ENCODE measurements at places on chromosomes 11 and 22. TPM values are rescaled to one million over a fixed set of nuclear protein-coding genes. Genes with fewer than 3 reads are reported as not detected.

GRCh38 chr11:125022551-125022950, 40.6 kb upstream of the SLC37A2 start:
- no peaks in the 10 kb centered on the region for H3K27me3 ChIP-seq
- H3K27ac ChIP-seq = no peak overlapping the region
- DNase-seq = no peak

DNA sequence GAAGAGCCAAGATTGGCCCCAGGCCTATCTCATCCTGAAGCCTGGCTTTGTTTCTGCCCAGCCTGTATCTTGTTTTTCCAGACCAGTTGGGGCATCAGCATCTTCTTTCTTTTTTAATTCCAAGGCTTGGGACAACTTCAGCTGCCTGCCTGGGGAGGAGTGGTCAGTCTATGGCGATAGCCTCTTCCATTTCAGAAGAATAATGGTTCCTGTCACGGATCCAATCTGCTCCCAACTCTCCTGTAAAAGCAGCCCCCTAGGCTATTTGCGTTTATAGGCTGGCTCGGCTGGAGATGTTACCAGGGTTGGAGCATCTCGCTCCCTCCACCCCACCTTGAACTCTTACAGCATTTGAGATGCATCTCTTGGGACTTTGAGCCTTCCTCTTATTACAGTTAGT, 145.2 kb upstream of the CADM1 start:
- no peaks in the 10 kb centered on the region for H3K27me3 ChIP-seq
- no peak for DNase-seq
- no peaks in the 10 kb centered on the region for H3K4me1 ChIP-seq

The SAA1 gene
- not detected for total RNA-seq

DNA sequence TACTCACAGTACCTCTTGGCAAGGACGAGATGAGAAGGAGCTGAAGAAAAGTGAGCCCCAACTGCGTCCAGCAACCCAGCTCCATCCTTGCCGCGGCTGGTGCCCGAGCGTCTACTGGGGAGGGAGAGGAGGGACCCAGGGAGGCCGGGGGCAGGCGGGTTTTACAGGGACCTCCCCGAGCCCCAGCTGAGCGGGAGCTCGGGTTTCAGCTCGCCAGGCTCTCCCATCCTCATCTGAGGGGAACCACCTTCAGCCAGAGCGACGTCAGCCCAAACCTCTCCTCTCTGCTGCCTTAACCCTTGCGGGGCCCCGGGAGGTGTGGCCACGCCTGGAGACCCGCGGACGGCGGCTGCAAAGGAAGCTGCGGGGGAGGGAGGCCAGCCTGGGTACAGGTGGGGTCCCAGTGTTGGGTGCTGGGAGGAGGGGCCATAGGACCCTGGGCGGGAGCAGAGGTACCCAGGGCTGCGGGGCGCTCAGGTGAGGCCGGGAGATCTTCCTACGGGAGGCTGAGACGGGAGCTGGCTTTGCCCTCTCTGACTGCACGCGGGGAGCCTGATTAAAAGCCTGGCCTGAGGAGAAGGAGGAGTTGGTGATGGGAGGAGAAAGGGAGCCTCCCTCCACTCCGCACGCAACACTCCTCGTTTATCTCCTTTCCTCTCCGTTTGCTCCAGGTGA, at the start of gene PAMR1:
PAMR1 (minus strand) TSS at position 116 of the 675 bp plus-strand sequence; CDS start at position 85, 31 bp downstream.
- H3K4me1 ChIP-seq = no peaks in the 10 kb centered on the region
- H3K27ac ChIP-seq = no peak within 1 kb of the TSS
- peaks cover 84% of the 10 kb centered on the region for H3K27me3 ChIP-seq
- no peak within 1 kb of the TSS for H3K4me3 ChIP-seq
- H3K36me3 ChIP-seq = no peaks in the 10 kb centered on the region

DNA sequence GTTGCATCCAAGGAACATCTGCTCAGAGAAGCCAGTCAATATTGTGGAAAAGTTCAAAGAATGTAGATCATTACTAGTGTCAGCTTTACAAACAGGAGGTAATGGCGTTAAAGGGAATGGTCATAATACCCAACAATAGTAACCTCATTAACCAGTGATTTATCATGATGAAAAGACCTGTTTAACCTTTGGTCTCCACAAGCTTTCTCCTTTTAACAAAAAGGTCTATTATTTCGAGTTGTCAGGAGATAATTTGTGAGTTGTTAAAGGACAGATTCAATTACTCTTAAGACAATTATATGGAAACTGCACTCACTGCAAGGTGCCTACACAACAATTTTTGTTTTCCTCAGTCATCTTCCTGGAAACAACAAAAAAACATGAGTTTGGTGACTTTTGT, 73.8 kb upstream of the HTATIP2 start:
- no peaks in the 10 kb centered on the region for H3K36me3 ChIP-seq
- no peak overlapping the region for H3K27ac ChIP-seq
- H3K4me3 ChIP-seq = no peak overlapping the region

The BIRC3 gene
- total RNA-seq = 155 TPM

GRCh38 chr11:35852056-35852455, 91.8 kb upstream of the LDLRAD3 start:
- no peak overlapping the region for H3K4me3 ChIP-seq
- H3K27me3 ChIP-seq = no peaks in the 10 kb centered on the region
- H3K4me1 ChIP-seq = no peaks in the 10 kb centered on the region
- no peak for DNase-seq

The DMC1 gene
- total RNA-seq = 25.1 TPM

DNA sequence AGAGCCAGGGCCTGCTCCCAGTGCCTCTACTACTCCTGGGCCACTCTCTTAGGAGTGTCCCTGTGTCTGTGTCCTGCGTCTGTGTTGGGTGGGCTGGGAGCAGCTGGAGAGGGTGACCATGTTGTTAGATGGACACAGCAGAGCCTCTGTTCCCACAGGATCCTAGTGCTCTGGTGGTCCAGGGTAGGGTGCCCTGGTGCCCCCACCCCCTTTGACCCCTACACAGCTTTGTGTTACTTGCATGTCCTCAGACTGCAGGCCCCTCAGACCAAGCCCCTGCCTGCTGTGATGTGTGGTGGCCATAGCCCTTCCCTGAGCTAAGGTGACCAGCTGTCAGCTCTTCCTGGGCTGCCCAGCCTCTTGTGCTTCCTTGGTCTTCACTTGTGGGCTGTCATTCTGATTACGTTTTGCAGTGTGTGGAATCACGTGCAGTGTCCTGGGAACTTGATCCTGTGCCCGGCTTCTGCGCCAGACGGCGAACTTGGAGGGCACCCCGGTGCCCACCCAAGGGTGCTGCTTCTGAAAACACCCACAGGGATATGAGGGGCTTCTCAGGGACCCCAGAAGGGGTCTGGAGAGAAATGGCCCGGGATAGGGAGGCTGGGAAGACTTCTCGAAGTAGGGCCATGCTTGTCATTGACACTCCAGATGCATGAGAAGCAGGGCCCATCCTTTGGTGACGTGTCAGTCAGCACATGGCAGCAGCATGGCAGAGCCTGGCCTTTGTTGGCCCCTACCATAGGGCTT, 1.5 kb downstream of the TANGO2 start:
- no peak for DNase-seq
- H3K36me3 ChIP-seq = no peaks in the 10 kb centered on the region
- peaks cover 16% of the 10 kb centered on the region for H3K27me3 ChIP-seq
- H3K4me1 ChIP-seq = peaks cover 40% of the 10 kb centered on the region

The TMEM25 gene
- total RNA-seq = 18.6 TPM

The LGR4 gene
- 0.05 TPM for total RNA-seq

DNA sequence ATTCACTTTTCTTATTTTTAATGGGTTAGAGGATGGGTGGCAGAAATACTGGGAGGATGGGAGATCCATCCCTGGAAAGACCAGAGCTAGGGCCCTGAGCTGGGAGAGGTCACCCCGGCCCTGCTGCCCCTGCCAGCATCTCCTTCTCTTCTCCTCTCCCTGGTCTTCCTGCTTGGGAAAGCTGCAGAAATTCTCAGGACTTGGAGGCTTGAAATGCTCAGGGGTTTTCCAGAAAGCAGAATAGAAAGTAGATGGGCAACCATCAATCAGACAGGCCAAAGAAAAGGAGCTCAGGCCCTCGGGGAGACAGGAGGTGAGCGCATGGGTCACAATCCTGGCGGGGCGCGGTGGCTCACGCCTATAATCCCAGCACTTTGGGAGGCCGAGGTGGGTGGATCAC, 1.5 kb downstream of the APOBEC3H start:
- H3K36me3 ChIP-seq = no peaks in the 10 kb centered on the region
- DNase-seq = no peak
- peak overlapping the region; percentile 94 for H3K27ac ChIP-seq

GRCh38 chr22:49294656-49295464, 532.8 kb downstream of the BRD1 start:
- no peak overlapping the region for H3K27ac ChIP-seq
- no peaks in the 10 kb centered on the region for H3K27me3 ChIP-seq
- no peaks in the 10 kb centered on the region for H3K4me1 ChIP-seq

- H3K4me1 ChIP-seq = peaks cover 11% of the 10 kb centered on the region
- no peaks in the 10 kb centered on the region for H3K36me3 ChIP-seq
- H3K4me3 ChIP-seq = no peak overlapping the region
Measured at GRCh38 chr11:86240164-86240563, 4.4 kb upstream of the EED start.

DNA sequence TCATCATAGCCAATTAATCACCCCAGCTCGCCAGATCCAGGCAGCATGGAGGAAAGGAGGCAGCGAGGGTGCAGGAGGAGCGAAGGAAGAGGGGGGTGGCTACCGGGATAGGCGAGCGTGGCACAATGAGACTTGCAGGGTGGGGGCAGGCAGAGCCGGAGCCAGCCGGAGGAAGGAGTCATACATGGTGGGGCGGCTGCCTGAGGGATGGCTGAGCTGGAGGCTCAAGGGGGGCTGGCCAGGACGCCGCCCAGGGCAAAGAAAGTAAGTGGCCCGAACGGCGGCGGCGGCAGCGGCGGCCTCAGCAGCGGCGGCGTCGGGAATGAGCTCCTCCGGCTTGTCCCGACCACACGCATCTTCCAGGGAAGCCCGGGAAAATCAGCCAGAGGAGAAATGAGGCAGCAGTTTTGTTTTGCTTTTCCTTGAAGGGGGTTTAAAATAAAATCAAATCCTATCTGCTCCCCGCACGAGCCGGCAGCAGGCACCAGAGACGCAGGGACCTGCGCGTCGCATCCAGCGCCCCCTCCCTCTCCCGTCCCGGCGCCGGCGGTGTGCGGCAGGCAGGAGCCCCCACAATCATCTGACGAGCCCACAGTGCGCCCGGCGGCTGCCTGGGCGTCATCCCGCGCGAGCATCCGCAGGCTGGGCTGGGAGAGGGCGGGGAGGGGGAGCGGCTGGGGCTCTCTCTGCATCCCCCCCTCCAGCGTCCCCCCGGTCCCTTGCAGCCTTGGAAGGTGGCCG, 263.6 kb downstream of the CTTN start:
- H3K4me3 ChIP-seq = no peak overlapping the region
- peaks cover 53% of the 10 kb centered on the region for H3K27me3 ChIP-seq
- H3K27ac ChIP-seq = no peak overlapping the region
- no peaks in the 10 kb centered on the region for H3K4me1 ChIP-seq

The OR5A1 gene
- not detected for total RNA-seq

GRCh38 chr11:96152623-96153022, 190.4 kb downstream of the MAML2 start:
- H3K4me1 ChIP-seq = peaks cover 34% of the 10 kb centered on the region
- H3K36me3 ChIP-seq = peaks cover 3% of the 10 kb centered on the region
- peak overlapping the region; percentile 55 for H3K27ac ChIP-seq
- H3K4me3 ChIP-seq = no peak overlapping the region
- no peaks in the 10 kb centered on the region for H3K27me3 ChIP-seq
- DNase-seq = no peak

DNA sequence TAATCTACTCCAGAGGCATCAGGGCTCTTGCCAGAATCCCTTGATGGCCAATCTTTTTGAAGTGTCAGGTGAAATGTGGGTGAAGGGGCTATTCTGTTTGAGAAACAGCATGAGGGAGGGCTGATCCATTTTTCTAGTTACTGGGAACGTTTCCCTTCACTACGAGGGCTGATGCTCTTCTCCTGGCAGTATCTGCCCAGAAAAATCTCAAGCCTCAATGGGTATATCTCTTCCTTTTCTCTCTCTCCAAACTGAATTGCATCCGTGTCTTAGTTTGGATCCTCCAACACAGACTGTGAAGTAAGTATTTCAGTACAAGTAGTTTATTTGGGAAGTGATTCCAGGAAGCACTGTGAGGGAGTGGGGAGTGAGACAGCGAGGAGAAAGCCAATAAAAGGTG, 113.0 kb upstream of the NAV2 start:
- H3K27ac ChIP-seq = no peak overlapping the region
- peaks cover 16% of the 10 kb centered on the region for H3K27me3 ChIP-seq
- no peak overlapping the region for H3K4me3 ChIP-seq
- H3K4me1 ChIP-seq = no peaks in the 10 kb centered on the region

DNA sequence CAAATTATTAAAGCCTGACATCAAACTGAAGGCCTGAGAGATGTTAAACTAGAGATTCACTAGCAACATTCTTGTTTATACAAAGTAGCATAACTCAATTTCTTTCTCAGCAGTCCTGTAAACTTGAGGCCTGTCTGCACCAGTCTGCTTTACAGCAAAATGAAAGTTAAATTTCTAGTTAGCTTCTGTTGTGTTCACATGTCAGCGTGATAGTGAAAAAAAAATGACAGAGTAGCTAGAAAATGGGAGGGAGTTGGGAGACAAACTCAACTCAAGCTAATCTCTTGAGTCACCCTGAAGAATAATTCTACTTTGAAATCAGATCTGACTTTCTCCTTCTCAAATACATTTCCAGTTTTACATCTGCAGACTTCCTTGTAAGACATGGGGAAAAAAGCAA, 6.5 kb downstream of the RBFOX2 start:
- H3K36me3 ChIP-seq = no peaks in the 10 kb centered on the region
- DNase-seq = no peak
- H3K4me3 ChIP-seq = no peak overlapping the region
- H3K27me3 ChIP-seq = peaks cover under 1% of the 10 kb centered on the region

GRCh38 chr11:7968686-7969085, 3.4 kb upstream of the NLRP10 start:
- H3K27me3 ChIP-seq = peaks cover 31% of the 10 kb centered on the region
- no peaks in the 10 kb centered on the region for H3K4me1 ChIP-seq
- H3K36me3 ChIP-seq = no peaks in the 10 kb centered on the region

The SLC7A4 gene
- total RNA-seq = not detected

GRCh38 chr11:110979696-110980095, 265.8 kb upstream of the POU2AF2 start:
- no peaks in the 10 kb centered on the region for H3K36me3 ChIP-seq
- H3K4me1 ChIP-seq = no peaks in the 10 kb centered on the region
- H3K27me3 ChIP-seq = peaks cover 10% of the 10 kb centered on the region
- H3K27ac ChIP-seq = no peak overlapping the region
- H3K4me3 ChIP-seq = no peak overlapping the region
- DNase-seq = no peak

DNA sequence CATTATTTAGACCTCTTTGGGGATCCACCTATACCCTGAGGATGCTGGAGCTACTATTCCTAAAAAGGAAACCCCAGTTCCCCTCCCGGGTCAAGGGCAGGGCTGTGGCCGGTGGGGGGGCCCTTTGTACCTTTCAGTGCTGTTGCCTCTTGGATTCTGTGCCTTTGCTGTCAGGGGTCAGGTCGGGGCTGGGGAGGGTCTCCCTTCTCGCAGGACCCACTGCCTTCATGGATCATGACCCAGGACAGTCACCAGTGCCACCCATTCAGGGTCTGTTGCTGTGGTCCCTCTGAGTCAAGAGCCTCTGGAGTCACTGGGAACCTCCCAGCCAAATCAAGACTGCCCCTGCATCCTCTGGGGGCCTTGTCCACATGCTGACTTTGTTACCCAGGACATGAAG, 78.1 kb upstream of the CCND1 start:
- H3K4me1 ChIP-seq = peaks cover 19% of the 10 kb centered on the region
- H3K36me3 ChIP-seq = no peaks in the 10 kb centered on the region
- H3K27me3 ChIP-seq = peaks cover 62% of the 10 kb centered on the region
- H3K4me3 ChIP-seq = no peak overlapping the region
- no peak for DNase-seq

All from activated T-cell treated with anti-CD3 and anti-CD28 coated beads, Interleukin-2, amount 50 U/mL, for 72 hours (primary cell).